Naive thymus-derived CD8-positive, alpha-beta T cell (primary cell): ENCODE measurements at places on chromosomes 5 and 9. TPM values are rescaled to one million over a fixed set of nuclear protein-coding genes. Genes with fewer than 3 reads are reported as not detected.

Gene RNF180
- not detected for total RNA-seq

Gene SHOC1
- total RNA-seq, result not detected

Gene FLT4
- total RNA-seq, result 40.6 TPM

Gene CD274
- total RNA-seq, result 4.7 TPM

Gene CAMK4
- total RNA-seq, result 307 TPM

Gene GTF2H2
- total RNA-seq, result 42.3 TPM

Gene CREBRF
- 111 TPM for total RNA-seq

Gene C9
- total RNA-seq, result not detected

Gene PHF24
- not detected for total RNA-seq

- H3K36me3 ChIP-seq, result no peaks in the 10 kb centered on the region
- H3K27me3 ChIP-seq, result no peaks in the 10 kb centered on the region
- no peak overlapping the region for H3K4me3 ChIP-seq
- peaks cover 28% of the 10 kb centered on the region for H3K4me1 ChIP-seq
- DNase-seq, result no peak
- H3K27ac ChIP-seq, result no peak overlapping the region
These were observed 161.6 kb downstream of the TMEM38B start for GRCh38 chr9:105855987-105856386.

DNA sequence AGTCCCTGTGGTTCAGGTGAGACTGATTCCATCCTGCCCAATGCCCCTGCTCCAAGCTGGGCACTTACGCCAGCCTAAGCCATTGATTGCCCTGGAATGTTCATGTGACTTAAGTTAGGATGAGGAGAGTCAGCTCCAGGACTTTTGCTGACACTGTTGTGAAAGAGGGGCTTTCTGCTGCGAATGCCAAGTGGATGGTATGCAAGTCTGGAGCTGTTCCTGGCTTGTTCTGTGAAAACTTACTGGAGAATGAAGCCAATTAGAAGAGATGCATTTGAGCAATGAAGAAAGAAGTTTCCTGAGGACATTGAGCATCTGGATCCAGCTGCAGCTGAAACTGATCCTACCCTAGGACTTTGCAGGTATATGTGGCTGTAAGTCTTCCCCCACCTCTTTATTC lies 61.2 kb upstream of the ZFR start:
- no peak for DNase-seq
- peaks cover 15% of the 10 kb centered on the region for H3K4me1 ChIP-seq
- H3K4me3 ChIP-seq, result no peak overlapping the region
- no peak overlapping the region for H3K27ac ChIP-seq
- H3K27me3 ChIP-seq, result peaks cover 10% of the 10 kb centered on the region

GRCh38 chr9:129606161-129607026 lies 14.5 kb downstream of the C9orf50 start:
- DNase-seq, result no peak
- no peaks in the 10 kb centered on the region for H3K27me3 ChIP-seq
- no peak overlapping the region for H3K4me3 ChIP-seq
- H3K4me1 ChIP-seq, result peaks cover 53% of the 10 kb centered on the region
- peak overlapping the region; percentile 60 for H3K27ac ChIP-seq
- no peaks in the 10 kb centered on the region for H3K36me3 ChIP-seq

DNA sequence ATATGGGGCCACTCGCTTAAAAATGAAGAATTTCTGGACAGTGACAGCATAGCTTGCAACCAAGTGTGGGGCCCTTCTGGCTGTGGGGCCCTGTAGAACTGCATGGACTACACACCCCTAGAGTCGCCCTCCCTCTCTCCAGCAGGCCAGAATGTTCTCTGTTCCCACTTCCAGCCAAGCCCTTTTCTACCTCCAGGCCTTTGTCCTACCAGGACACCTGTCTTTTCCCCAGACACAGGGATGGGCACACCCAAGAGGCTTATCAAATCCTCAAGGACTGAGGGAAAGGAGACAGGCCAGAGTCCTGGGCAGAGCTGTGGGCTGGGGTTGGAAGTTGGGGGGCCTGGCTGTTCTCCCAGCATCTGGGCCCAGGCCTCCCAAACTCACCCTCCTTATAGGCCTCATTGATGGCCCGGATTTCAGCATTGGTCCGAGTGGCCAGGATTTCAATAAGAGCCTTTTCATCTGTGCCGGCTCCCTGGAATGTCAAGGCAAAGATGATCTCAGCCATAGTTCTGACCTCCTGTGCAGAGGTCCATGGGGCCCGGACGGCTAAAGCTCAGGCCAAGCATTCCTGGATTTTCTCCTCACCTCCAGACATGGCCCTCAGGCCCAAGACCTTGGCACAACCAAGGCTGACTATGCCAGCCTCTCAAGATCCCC lies 38.2 kb upstream of the TNIP1 start:
- DNase-seq, result no peak
- peaks cover 23% of the 10 kb centered on the region for H3K36me3 ChIP-seq
- H3K4me1 ChIP-seq, result peaks cover 10% of the 10 kb centered on the region
- no peaks in the 10 kb centered on the region for H3K27me3 ChIP-seq
- peak overlapping the region; percentile 50 for H3K27ac ChIP-seq

DNA sequence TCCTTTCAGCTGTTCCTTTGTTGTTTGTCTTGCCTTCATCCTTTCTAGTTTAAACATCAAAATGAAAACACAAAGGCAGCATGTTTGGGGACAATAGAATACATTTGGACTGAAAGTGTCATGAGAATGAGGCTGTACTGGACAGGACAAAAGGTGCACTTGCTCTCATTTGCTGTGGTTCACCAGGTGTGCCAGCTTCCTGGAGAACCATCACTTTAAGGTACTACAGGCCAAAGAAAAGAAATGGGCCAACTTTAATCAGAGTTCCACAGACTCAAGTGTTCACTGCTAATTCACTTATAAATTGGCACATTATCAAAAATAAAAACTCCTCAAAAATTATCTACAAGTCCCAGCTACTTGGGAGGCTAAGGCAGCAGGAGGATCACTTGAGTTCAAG lies 53.8 kb downstream of the ABHD17B start:
- H3K36me3 ChIP-seq, result peaks cover 7% of the 10 kb centered on the region
- no peaks in the 10 kb centered on the region for H3K4me1 ChIP-seq
- no peak overlapping the region for H3K4me3 ChIP-seq

- no peaks in the 10 kb centered on the region for H3K27me3 ChIP-seq
- no peaks in the 10 kb centered on the region for H3K4me1 ChIP-seq
- H3K4me3 ChIP-seq, result no peak overlapping the region
- H3K36me3 ChIP-seq, result peaks cover 17% of the 10 kb centered on the region
- peak; percentile 7 for DNase-seq
These were observed 100.4 kb downstream of the TTLL11 start for GRCh38 chr9:121992571-121993212.

DNA sequence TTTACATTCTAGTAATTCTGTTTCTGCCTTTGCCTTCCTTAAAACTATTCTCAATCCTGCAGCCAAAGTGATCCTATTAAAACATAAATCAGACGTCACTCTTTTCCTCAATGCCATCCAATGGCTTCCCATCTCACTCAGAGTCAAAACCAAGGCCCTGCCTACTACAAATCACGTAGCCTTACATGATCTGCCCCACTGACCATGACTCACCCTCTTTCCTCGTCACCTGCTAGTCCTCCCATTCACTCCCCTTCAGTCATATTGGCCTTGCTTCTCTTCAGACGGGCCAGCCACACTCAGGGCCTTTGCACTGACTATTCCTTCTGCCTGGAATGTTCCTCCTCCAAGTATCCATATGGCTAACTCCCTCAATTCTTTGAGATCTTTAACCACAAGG lies 39.0 kb upstream of the DMXL1 start:
- H3K27ac ChIP-seq, result peak overlapping the region; percentile 54
- DNase-seq, result no peak
- no peaks in the 10 kb centered on the region for H3K27me3 ChIP-seq
- H3K4me1 ChIP-seq, result peaks cover 9% of the 10 kb centered on the region

- no peak overlapping the region for H3K27ac ChIP-seq
- H3K4me1 ChIP-seq, result no peaks in the 10 kb centered on the region
- H3K36me3 ChIP-seq, result no peaks in the 10 kb centered on the region
- H3K27me3 ChIP-seq, result no peaks in the 10 kb centered on the region
These were observed 380.8 kb downstream of the EBF1 start for GRCh38 chr5:158718738-158719505.

DNA sequence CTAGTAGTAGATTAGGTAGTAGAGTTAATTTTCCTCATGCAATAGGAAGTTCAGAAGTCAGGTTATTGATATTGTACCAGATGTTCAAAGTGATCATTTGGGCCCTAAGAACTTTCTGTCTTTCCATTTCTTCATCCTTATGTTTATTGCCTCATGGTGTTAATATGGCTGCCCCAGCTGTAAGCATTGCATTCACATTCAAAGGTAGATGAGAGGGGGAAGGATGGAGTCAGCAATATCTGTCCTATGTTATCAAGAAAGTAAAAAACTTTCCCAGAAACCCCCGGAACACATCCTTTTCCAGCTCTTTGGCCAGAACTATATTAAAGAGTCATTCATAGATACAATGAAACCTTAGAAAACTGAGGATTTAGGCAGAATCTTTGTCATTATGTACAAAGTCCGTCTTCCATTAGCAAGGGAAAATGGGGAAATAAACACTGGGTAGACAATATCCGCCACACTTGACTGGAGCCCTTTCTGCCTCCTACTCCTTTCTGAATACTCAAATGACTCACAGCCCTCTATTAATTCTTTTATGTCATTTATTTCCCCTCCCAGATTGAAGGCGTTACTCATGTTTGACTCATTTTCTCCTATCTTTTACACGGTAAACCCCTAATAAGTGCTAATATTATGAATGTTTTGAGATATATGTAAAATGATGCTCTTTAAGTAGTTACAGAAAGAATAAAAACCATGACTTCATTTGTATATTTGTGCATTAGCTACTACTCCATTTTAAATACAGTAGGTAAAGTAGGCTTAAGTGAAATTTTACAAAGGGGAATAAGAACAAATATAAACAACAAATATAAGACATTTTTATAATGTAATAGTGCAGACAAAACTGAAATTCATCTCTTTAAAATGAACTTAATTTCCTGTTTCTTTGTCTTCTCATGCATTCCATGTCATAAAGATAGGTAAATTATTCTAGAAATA lies 127.6 kb downstream of the SLF1 start:
- H3K27ac ChIP-seq, result no peak overlapping the region
- H3K36me3 ChIP-seq, result no peaks in the 10 kb centered on the region
- no peak for DNase-seq
- H3K4me1 ChIP-seq, result no peaks in the 10 kb centered on the region

GRCh38 chr9:115690786-115691496 lies 462.6 kb upstream of the PAPPA start:
- H3K27me3 ChIP-seq, result peaks cover 12% of the 10 kb centered on the region
- no peak for DNase-seq
- H3K4me3 ChIP-seq, result no peak overlapping the region
- no peaks in the 10 kb centered on the region for H3K36me3 ChIP-seq
- H3K4me1 ChIP-seq, result no peaks in the 10 kb centered on the region
- no peak overlapping the region for H3K27ac ChIP-seq

DNA sequence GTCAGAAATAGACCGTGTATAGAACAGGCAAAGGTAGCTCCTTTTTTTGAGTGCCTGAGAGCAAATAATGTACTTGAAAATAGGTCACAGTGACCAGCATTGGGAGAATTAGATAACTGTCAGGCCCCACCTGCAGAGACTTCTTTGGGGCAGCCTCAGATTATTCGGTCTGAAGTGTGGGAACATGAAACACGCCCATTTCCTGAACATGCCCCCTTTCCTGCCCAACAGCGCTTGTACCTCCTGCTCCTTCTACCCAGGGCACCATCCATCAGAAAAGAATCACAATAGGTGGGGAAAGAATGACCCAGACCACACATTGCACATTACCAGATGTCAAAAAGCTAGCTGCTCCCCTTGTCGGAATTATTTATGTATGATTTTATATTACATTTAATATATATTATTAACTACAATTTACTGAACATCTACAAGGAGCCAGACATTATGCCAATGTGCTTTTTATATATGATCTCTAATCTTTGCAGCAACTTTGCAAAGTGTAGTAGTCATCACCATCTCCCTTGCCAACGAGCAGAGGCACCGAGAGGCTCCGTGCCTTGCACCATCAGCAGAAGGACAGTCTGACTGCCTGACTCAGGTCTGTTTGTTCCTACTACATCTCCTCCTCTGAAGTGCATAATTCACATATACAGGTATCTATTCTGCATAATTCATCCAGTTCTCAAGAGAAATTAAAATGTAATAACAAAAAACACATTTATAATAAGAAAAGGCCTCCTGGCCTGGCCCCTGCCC lies 39.5 kb downstream of the PTPN3 start:
- H3K4me1 ChIP-seq, result no peaks in the 10 kb centered on the region
- H3K4me3 ChIP-seq, result no peak overlapping the region
- no peak overlapping the region for H3K27ac ChIP-seq
- no peaks in the 10 kb centered on the region for H3K36me3 ChIP-seq
- DNase-seq, result no peak

- H3K27ac ChIP-seq, result no peak overlapping the region
- DNase-seq, result no peak
- H3K27me3 ChIP-seq, result no peaks in the 10 kb centered on the region
- H3K4me3 ChIP-seq, result no peak overlapping the region
- peaks cover 2% of the 10 kb centered on the region for H3K4me1 ChIP-seq
These were observed 1.6 kb downstream of the INSYN2B start for GRCh38 chr5:169978714-169979113.

DNA sequence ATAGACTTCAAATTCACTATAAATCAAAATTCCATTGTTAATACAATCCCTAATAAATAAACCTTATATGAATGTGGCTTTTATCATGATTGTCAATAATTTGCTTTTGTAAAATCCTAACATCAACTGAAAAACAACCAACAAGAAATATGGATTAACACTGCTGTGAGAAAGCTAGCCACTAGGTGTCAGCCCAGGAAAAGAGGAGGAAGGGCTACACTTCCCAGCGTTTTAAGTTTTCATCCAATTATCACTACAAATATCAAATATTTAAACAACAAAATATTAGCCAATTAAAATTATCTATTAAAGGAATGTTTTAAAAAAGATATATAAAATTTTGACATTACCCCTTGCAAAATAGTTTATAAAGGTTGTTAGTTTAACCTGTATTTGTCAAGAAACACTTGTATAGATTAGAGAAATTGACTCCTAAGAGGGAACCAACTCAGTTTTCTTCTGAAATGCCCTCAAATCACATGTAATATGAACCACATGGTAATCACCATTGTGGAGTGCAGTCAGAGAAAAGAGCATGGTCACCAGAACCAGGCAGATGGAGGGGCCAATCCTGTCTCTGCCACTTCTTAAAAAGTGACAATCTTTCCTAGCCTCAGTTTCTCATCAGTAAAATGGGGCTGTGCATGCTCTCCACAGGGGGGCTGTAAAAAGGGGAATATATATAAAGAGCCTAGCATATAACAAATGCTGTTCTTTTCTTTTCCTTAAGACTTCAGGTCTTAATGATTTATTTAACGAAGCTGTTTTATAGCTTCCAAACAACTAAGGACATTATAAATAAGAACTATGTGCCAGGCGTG lies 188.2 kb downstream of the CRB2 start:
- no peak overlapping the region for H3K4me3 ChIP-seq
- H3K27ac ChIP-seq, result no peak overlapping the region
- DNase-seq, result no peak
- peaks cover 5% of the 10 kb centered on the region for H3K36me3 ChIP-seq
